Testis (tissue), 5 donors: ENCODE measurements at places on chromosomes 13 and 19. TPM values are rescaled to one million over a fixed set of nuclear protein-coding genes. Genes with fewer than 3 reads are reported as not detected.

- H3K36me3 ChIP-seq, result no peaks in the 10 kb centered on the region
- no peaks in the 10 kb centered on the region for H3K4me1 ChIP-seq
- no peak overlapping the region for H3K4me3 ChIP-seq
- no peak overlapping the region for H3K27ac ChIP-seq
- H3K27me3 ChIP-seq, result no peaks in the 10 kb centered on the region
Observed at GRCh38 chr19:46698395-46699321, 18.3 kb downstream of the PRKD2 start.

- no peak overlapping the region for H3K4me3 ChIP-seq
- H3K27me3 ChIP-seq, result no peaks in the 10 kb centered on the region
- DNase-seq, result no peak
- peaks cover 31% of the 10 kb centered on the region for H3K4me1 ChIP-seq
Observed at GRCh38 chr19:49687566-49688316, 1.7 kb upstream of the ADM5 start.

DNA sequence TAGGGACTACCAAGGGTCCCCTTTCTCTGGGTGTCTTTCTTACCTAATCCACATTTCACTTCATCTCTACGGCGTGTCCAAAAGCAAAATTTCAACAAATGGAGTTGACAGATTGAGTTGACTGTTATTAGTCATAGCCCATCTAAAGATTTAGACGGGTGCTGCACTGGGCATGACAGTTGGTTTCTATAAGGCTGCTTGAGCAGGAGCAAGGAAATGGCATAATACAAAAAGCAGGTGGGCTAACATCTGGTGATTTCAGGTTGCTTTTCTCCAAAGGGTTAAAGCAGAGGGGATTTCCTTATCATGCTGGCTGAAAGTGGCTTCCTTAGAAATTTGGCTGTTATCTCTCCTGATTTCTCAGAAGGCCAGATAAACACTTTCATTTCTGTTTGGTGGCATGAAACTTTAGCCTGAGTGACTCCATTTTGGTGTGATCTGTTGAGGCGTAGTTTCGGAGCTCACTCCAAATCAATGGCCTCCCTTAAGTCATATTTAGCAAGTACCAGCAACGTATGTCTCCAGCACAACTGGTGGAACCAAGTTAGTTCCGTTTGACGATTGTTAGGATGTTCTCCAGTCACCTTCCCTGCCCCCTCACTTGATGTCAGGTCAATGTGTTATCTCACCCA, 440.4 kb downstream of the FGF9 start:
- no peak for DNase-seq
- H3K4me1 ChIP-seq, result no peaks in the 10 kb centered on the region
- no peaks in the 10 kb centered on the region for H3K27me3 ChIP-seq
- H3K27ac ChIP-seq, result no peak overlapping the region
- no peak overlapping the region for H3K4me3 ChIP-seq

Gene CGB8
- total RNA-seq, result 0.43 TPM
